Cortex of kidney (tissue), 1 donor: ENCODE measurements at places on chromosomes 13 and 19.

- DNase-seq = no peak
These were observed 79.4 kb downstream of the SPACA7 start for GRCh38 chr13:112455476-112456059.

DNA sequence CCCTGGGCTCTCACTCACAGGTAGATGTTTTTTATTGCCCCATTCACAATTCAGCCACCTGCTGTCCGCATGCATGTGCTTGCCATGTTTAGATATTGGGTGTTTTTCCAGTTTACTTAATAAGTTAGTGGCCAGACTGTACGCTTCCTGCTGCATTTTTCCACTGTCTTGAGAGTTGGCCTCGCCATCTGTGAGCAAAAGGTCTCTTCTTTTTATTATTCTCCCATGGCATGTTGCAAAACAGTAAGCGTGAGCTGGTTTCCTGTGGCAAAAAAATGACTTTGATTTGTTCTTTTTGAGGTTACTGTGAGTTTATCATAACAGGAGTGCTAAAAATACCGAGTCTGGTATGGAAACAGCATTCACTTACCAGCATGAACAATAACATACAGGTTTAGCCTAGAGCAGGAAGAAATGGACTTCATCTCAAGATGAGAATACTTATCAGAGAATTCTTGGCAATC lies 46.0 kb downstream of the SAE1 start:
- no peak for DNase-seq

GRCh38 chr13:93955904-93956303 lies 523.6 kb downstream of the DCT start:
- DNase-seq = no peak

DNA sequence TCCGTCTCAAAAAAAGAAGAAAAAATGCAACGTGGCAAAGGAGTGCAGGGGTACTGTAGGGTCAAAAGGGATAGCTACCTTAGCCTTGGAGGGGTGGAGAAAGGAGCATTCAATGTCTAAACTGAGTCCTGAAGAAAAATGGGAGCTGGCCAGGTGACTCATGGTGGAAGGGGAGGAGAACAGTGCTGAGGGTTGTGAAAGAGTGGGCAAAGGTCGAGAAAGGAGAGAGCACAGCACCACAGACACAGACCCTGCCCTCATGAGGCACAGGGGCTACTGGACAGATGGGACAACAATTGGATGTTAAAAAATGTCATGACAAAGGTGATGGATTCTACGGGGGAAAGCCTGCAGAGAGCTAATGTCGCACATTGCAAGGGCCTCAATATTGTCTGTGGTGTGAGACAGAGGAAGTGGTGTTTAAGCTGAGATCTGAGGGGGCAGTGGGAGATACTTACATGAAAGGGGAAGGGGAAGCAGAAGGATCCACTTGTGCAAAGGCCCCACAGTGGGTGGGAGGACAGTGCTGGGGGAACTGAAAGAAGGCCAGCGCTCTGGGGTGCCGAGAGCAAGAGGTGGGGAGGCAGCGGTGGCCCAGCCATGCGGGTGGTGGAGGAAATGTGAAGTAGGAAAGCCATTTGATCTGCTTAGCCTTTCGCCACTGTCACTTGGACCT lies 42.9 kb upstream of the URAD start:
- no peak for DNase-seq
